ENCODE measurements at places on chromosomes 16 and 17.

DNA sequence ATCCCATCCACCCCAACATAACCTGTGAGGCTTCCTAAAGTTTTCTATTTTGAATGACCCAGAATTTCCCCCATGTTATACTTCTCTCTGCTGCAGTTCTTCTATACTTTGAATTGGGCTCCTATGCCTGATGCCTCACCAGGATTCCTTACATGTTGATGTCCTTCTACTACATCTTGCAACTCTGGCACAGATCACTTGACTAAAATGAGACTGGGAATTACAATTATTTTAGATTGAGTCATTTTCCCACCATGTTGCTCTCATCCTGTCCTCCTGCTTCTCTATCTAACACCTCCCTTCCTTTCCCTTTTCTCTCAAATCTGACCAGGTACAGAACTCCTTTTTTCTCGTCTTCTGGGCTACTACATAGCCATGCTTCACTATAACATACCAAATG, 314.0 kb upstream of the KCNJ16 start:
- DNase-seq, result no peak

DNA sequence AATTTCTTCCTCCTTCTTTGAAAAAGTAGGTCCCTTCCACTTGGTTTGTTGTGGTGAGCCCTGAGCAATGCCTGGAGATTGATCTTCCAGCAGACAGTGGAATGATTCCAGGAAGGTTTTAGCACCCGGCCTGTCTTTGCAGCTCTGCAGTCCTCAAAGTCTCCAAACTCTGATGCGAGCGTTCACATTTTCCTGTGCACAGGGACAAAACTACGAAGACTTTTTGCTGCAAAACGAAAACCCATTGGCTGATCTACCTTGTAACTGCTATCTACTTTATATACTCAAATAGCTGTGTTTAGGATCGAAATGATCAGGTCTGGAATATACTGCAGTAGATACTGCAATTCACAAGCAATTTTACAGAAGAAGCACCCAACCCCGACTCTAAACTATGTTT, 21.7 kb downstream of the G6PC1 start:
- no peak for DNase-seq

DNA sequence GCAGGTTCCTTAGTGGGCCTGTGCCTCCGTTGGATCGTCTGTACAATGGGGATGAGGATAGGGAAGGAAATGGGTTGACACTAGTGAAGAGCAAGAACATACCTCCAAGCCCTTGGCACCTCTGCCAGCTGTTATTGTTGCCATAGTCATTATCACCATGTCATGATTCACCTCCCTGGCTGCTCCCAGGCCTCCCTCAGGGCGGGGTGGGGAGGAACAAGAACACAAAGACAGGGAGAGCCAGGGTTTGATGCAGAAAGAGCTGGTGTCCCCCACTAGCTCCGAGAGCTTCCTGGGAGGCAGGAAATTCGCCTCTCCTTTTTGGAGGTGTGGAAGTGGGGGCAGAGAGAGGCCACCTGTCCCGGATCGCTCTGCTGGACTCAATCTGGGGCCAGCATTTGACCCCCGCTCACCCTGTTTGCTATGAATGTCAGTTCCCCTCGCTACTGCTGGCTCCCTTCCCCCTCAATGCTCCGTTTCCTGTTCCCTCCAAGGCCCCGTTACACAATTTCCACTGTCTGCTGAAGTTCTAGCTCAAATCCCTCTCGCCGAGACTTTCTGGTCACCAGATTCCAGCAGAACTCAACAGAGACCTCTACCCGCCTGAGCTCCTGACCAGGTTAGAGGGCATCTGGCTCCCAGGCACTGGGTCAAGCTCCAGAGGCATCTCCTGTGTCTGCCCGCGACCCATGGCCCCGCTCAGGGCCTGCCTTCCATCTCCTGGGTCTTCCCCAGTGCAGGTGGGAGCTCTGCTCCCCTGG, 9.1 kb downstream of the TIMP2 start:
- DNase-seq, result no peak

DNA sequence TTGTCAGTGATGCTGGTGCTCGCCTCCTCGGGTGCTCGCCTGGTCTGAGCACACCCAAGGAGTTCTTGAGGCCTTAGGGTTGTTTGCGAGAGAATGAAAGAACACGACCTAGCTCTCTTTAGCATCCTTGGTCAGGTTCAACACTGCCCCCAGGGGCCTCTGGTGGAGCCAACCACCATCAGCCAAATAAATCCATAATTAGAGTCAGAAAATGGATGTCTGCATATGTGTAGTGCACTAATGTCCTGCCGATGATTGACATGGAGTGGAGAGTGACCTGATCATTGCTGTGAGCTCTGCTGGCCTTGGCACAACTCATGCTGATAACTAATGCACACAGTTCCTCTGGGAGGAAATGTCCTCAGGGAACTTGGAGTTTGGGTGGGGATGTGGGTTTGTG, 8.2 kb upstream of the STH start:
- no peak for DNase-seq

GRCh38 chr17:6276711-6277110, 158.2 kb downstream of the AIPL1 start:
- no peak for DNase-seq

- DNase-seq, result no peak
Observed at GRCh38 chr17:4005296-4006164, 41.3 kb upstream of the ATP2A3 start.

DNA sequence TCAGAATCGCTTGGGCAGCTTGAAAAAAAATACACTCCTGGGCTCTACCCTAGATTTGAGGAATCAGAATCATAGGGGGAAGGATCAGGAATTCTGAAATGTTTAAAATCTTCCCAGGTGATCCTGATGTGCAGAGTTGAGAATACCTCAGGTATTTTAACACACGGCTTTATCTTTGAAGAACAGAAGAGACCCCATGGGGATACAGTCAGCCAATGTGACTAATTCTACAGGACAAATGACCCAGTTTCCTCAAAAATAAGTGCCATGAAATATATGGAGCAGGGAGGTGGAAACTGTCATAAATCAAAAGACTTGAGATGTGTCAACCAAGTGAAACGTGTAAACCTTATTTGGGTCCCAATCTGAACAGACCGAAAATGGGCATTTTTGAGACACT, 52.7 kb downstream of the CCDC42 start:
- no peak for DNase-seq

DNA sequence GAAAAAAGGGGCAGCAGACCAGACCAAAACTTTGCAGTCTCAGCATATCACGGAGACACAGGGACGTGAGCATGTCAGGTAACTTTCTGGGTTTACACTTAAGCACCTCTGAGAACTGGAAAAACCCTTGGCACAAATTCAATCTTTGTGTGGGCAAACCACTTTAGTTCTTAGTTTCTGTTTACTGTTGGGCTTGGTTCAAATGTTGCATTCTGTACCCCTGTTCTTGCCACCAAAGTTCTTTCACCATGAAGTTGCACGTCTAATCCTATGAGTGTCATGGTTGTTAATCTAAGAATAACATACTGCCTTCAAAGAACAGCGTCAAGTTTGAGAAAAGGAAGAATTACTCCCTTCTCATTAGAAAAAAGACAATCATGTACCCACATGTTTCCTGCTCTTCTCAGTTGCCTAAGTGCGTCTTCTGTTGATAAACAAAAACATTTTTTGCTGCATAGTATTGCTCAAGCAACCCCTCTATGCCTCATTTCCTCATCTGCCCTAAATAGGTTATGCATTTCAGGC, 11.6 kb downstream of the KRT33A start:
- DNase-seq, result no peak

- DNase-seq, result no peak
Observed at GRCh38 chr17:69609473-69610305, 195.2 kb downstream of the MAP2K6 start.

DNA sequence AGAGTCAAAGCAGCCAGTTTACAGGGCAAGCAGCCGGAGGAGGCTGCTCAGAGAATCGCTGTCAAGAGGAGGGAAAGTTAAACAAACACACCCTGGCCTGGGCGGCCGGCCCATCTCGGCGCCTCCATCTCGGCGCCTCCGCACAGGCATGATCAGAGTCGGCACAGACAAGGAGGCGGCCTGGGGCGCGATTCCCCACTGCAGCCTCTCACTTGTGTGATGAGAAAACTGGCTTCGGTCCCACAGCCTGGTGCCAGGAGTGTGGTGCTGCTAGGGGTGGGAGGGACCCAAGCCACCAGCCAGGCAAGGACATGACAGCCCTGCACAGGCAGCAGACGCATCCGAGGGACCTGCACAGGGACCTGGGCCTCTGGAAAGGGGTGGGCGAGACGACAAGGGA, 17.7 kb downstream of the SLC38A10 start:
- no peak for DNase-seq

DNA sequence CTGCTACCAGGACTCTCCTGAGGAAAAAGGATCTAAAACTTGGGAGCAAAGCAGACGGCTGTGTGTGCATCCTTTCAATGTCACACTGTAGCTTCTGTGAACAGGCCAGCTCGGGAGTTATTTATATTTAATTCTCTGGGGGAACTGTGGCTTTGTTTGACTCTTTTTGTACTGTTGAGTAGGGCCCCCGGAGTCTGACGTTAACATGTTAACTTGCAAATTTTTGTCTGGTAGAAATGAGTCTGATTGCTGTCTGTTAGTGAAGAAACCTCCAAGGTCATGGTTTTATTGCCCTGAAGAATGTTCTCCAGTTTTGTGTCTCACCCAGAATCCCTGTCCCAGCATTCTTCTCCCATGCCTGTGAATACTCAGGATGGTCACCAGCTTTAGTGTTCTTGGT, 14.2 kb upstream of the KCNG4 start:
- no peak for DNase-seq

DNA sequence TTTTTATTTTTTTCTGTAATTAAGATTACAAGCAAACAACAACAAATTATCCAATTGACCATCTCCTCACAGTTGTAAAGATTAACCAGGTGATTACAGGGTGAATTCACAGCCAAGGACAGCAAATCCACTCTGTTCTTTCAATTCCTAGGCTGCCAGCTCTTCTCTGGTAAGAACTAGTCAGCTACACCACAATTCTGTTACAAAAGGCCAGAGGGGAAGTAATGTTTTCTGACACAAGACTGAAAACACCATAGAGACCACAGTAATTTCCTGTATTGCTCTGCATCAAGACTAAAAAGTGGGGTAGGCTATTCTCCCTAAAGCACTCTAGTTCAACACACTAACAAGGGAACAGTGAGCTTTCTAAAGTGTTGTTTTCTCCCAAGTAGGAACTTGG, 10.6 kb downstream of the CA10 start:
- DNase-seq, result no peak

GRCh38 chr16:84660973-84661372, 12.7 kb downstream of the KLHL36 start:
- DNase-seq, result no peak

GRCh38 chr17:64509179-64509578, 2.4 kb downstream of the CEP95 start:
- no peak for DNase-seq

GRCh38 chr16:57355898-57356414, 2.6 kb upstream of the CCL22 start:
- DNase-seq, result no peak

GRCh38 chr17:18039535-18040260, 490 bp downstream of the GID4 start:
- DNase-seq, result no peak

DNA sequence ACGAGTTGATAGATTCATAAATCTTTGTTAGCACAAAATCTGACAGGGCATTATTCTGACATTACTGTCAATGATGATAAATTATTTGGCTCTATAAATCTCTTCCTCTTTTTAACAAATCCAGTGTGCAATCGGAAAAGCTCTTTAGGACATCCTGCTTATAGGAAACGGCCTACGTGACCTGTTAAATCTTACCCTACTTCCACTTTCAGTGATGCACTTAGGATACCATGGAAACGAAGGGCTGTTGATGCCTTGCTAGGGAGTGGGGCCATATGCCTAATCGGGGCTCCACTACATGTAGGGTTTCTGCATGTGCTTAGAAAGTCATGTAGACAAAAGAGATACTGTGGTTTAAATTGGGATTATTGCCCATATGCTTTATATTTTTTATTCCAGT, 27.2 kb downstream of the ZNF594 start:
- DNase-seq, result no peak

DNA sequence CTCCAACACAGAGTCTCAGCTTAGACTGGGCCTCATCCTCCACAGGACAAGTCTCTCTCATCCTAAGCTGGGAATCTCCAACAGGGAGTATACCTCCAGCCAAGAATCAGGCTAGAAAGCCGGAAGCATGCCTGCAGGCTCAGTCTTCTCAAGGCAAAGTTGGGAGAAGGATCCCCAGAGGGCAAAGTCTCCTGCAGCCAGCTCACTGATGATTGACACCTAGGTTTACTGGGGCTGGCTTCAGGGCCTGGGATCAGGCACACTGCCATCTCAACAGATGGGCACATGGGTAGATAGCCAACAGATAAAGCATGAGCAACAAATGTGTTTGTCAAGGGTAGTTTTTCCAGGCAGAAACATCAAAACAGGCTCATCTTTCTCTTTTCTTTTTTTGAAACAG, 56.1 kb upstream of the TOX3 start:
- no peak for DNase-seq

DNA sequence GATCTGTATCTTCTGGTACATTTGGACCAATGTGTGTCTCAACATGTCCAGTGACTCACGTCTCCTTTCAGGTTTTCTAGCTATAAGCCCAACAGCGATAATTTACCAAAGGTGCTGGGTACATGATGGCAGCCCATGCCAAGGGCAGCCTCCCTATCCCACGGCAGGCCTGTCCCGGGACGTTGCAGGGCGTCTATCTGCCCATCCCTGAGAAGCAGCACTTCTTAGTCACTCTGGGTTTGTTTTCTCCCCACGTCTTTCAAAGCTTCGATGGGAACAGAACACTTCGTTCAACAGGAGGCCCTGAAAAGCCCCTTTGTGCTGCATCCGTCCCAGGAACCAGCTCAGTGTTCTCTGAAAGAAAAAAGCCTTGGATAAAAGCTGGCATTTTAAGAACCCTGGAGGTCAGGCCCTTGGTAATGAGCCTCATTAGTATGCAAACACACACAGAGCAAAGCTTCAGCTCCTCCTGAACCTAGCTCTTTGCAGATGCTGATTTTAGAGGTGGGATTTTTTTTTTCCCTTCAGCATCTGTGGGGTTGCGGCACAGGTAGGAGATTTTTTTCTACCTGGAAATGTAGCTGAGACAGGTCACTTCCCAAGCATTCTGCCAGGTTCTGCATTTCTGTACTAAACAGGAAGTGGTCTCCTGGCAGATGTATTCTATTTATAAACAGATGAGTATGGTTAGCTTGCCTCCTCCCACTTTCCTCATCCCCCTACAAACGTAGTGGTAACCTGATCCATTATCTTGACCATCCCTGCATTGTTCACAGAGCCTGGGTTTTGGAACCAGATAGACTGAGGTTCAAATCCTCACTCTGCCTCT, 17.5 kb upstream of the MT4 start:
- DNase-seq, result no peak

- DNase-seq, result no peak
Observed at GRCh38 chr16:75804368-75804767, 78.1 kb upstream of the CPHXL start.

Measured in stimulated activated CD4-positive, alpha-beta T cell treated with anti-CD3 and anti-CD28 coated beads, Interleukin-2, amount 100 ng/mL, for 24 hours (primary cell).